K562 (cell line): ENCODE measurements at places on chromosomes 5 and 9.

GRCh38 chr5:149435015-149435376, 55.9 kb upstream of the IL17B start:
- no peak for DNase-seq

- DNase-seq: no peak
Measured at GRCh38 chr5:38968665-38969064, 105.5 kb downstream of the RICTOR start.

DNA sequence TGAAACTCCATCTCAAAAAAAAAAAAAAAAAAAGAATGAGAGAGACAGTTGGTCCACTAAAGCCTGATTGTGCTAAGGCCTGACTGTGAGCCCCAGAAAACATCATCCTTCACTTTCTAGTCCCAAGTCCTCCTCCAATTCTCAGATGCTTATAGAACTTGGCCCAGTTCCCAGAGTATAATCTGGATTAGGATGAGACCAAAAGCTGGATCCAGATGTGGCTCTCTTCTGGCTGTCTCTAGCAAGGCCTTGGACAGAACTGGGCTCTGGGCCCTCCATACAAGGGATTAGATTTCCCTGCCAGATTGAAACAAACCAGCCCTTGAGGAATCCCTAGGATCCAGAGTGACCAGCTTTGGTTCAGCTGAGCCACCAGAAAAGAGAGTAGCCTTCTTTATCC, 98.4 kb upstream of the ZNF366 start:
- DNase-seq: no peak

- DNase-seq: no peak
Measured at GRCh38 chr9:114721491-114722079, 39.6 kb upstream of the TEX48 start.
